ENCODE measurements at places on chromosomes 5 and 9.

DNA sequence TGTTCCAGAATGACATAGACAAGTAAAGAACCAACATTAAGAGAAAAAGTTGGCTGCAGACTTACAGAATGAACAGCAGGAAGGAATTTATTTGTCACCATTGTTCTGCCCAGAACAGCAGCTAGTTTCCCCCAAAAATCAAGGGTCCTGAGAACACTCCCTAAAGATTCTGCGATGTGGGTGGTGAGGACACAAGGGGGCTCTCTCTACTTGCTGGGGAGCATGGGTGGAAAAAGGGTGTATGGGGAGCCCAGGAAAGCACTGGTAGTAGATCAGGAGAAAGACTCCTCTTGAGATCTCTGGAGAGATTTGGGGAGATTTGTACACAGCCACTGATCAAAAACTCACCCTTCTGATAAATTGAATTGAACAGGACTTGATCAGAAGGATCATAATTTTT, 316.5 kb downstream of the KCTD16 start:
- DNase-seq, result no peak

DNA sequence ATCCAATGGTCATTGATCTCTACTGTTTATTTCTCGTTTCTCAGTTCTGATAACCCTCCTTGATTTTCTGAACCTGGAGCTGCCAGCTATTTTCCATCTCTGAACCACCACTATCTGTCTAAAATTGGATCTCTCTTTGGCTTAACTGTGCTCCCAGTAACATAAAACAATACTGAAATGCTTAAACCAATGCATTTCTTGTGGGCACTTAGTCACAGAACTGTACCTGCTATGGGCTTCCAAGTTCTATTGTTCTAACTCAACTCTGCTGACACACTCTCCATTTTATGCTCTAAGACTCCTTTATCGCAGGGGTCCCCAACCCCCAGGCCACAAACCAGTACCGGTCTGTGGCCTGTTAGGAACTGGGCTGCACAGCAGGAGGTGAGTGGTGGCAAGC, 120.6 kb downstream of the LHFPL2 start:
- DNase-seq, result no peak

DNA sequence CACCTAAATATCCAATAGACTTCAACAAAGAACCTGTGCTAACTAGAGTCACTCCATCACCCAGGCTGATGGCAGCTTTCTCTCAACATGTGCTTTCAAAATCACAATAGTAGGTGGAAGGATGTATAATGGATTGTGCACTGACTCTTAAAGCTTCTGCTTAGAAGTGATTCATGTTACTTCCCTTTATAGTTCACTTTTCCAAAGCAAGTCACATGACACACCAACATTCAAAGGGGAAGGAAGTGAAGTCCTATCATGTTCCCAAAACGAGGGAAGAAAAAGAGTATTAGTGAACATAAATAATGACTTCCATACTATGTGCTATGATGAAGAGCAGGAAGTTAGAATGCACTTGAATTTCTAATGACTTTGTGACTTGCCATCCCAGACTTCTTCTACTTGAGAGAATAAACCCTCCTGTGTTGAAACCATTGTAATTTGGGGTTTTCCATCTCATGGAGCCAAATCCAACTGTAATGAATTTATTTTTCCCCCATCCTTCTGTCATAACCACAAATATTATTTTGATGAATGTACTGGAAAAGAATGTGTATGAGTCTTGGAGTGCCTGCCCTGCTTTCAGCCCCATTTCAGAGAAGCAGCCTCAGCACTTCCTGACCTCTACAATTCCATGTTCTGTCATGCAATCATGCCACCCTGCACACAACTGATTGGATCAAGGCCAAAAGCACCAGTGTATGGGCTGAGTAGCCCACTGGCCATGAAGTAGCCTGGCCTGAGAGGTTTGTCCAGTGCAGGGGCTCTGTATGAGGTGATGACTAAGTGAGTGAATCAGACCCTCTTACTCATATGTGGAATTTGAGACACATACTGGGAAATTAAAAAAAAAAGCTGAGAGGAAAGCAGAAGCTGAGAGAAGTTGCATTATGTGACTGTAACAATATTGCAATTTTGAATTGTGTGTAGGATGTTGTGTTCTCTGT, 525.9 kb upstream of the CLINT1 start:
- DNase-seq, result no peak

- no peak for DNase-seq
These were observed 28.7 kb downstream of the ENHO start for GRCh38 chr9:34493972-34494535.

DNA sequence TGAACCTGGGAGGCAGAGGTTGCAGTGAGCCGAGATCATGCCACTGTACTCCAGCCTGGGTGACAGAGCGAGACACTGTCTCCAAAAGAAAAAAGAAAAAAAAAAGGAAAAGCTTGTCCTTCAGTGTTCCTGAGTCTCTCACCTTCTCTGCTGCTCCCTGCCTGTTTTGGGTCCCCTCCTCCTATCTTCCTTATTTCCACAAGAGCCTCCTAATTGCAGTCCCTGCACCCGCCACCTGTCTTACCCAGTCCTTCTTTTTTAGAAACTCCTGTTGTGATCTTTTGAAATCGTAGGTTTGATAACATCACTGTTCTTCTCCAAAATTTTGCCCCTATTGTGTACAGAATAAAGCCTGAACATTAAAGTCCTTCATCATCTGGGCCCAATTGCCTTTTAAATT, 234.9 kb downstream of the SH3GL2 start:
- no peak for DNase-seq

- DNase-seq, result no peak
These were observed 66.6 kb downstream of the PHF2 start for GRCh38 chr9:93642961-93643360.

DNA sequence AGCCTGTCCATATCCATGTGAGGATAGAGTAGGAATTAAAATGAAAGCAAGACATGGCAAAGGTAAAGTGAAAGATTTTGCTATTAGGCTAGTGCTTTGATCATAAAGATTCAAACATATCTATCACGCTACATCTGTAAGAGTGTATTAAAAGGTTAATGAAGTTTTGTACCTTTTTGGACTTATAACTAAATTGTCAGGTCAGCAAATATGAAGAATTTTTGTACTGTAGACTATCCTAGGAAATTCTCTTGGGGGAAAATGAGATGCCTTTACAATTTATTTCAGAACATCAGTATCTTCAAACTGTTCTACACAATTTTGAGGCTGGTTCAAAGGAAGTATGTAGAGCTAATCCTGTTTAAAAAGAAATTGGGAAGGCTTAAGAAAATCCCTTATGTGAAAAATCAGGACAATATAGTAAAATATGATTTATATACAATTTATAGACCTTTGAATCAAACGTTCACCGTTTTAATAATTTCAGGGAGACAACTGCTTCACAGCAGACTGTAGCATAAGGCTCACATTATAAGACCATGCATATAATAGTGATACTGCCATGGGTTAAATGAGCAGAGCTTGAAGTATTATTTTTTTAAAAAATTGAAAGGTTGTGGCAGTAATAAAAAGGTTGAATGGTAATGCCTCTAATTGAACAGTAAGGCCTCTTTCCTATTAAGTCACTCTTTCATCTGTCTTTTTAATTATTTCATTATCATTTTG, 639.5 kb upstream of the ARRDC3 start:
- no peak for DNase-seq

DNA sequence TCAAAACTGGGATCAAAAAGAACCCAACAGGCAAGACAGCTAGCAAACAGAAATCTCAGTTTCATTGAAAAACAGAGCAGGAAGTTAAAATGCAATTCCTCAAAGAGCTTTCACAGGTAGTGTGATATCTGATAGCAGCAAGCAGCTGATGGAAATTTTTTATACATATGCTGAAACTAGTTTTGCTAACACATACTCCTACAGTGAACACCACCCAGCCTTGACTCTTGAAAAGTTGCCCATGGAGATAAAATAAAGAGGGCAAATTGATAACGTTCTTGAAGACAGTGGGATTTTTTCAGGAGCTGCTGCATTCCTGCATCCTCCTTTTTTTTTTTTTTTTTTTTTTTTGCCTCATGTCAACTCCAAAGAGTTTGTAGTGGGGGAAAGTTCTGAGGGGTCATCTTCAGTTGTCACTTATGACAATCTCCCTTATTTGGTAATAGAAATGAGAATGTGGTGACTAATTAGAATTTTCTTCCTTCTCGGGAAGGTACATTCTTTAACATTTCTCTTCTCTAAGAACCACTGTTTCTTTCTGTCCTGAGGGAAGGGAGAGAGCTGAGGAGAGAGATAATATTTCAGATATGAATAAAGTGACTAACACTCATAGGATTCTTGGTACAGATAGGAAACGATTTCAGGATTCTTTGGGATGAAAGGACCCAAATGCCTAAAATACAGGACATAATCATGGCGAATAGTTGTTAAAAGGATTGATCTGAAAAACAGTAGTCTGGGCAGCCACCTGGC, 24.6 kb downstream of the SH3RF2 start:
- no peak for DNase-seq

- DNase-seq, result no peak
These were observed 59.3 kb downstream of the SVEP1 start for GRCh38 chr9:110520120-110520701.

- no peak for DNase-seq
These were observed 71.5 kb downstream of the MRPS27 start for GRCh38 chr5:72248410-72248981.

- no peak for DNase-seq
These were observed 232.4 kb downstream of the ESM1 start for GRCh38 chr5:54753034-54753433.

DNA sequence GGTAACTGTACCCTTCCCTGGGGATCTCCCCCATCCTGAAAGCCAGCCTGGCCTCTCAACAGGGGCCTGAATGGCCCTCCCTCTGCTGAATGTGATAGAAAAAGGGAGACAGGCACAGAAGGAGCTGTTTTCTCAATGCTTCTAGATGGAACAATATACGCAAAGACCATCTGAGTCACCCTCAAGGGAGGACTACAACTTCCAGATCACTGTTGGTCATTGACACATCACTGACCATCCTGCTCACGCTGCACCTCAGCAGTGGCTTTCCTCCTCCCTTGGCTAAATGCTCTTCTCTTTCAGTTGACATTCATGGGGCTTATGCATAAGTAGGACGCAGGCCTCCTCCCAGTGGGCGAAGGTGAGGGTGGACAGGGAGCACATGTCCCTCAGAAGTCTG, 112.2 kb upstream of the SHB start:
- no peak for DNase-seq

GRCh38 chr9:92671323-92671722, 1.4 kb upstream of the IPPK start:
- no peak for DNase-seq

GRCh38 chr5:150329881-150330876, 27.3 kb upstream of the TCOF1 start:
- DNase-seq, result no peak
